ENCODE measurements at places on chromosomes 3 and 15.

- DNase-seq: no peak
Observed at GRCh38 chr3:196803891-196804468, 63.7 kb upstream of the SENP5 start.

DNA sequence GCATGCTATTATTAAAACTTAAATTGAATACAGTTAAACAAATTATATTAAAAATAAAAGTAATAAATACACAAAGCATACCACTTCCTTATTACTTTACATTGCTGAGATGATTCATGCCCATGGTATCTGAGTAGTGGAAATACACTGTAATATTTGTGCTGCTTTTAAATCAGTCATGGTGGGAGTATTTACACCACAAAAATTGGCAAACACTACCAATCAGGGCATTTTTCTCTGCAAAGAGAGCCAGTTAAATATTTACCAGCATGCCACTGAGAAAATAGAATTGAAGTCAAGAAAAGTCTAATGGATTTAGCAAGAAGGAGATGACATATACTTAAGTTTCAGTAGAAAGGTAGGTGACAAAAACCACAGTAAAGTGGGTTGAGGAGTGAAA is 19.6 kb downstream of the PPARG start:
- no peak for DNase-seq

DNA sequence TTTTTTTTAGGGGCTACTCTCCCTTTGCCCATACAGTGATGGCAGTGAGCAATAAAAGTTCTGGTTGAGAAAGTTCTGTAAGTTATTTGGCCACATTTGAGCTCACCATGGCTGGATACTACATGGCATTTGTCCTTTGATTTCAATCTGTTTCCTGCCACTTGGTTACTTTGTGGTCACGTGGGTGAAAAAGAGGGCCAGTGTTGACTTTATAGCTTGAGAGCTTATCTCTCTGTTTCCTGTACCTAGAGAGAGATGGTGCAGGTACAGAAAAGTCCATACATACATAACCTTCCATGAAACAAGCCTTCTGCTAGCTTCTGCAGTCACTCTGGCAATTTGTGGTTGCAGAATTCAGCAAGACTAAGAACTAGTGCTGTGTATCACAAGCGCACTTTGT is 23.4 kb upstream of the MECOM start:
- DNase-seq: no peak

- DNase-seq: no peak
Observed at GRCh38 chr3:105385819-105386508, 19.3 kb downstream of the ALCAM start.

- no peak for DNase-seq
Observed at GRCh38 chr15:78207110-78207458, 27.3 kb downstream of the ACSBG1 start.

DNA sequence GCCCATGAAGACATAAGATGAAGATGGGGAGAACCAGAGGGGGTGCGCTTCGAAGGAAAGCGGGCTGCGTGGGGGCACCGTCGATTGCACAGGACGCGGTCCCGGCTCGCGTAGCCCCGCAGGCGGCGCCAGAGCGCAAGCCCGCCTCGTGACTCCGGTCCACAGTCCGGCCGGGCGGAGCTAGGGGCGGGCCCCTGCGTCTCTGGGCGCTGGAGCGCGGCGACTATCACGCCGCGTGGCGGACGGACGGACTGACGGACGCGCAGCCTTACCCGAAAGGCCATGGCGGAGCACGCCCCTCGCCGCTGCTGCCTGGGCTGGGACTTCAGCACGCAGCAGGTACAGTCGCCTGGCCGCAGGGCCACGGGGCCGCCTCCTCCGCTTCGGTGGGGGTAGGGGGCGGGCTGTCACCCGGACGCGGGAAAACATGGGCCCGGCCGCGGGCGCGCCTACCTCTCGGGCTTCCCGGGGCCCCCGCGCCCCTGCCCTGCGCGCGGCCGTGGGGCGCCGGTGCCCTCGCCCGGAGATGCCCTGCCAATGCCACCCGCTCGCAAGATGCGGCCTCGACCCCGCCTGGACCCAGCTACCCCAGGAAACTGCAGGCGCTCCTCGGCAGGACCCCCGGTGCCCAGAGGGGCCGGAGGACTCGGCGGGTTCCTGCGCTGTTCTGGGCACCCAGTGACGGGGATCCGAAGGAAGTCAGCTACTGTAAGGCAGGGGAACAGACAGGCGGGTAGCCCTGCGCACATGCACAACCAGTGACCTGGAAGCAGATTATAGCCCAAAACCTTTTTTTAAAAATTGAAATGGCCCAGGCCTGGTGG is at the start of gene XYLB:
XYLB (plus strand) TSS at position 199 of the 824 bp plus-strand sequence; CDS start at position 283, 84 bp downstream.
- DNase-seq: peak; percentile 77

- DNase-seq: no peak
Observed at GRCh38 chr15:59555696-59556095, 55.9 kb upstream of the GCNT3 start.

- no peak for DNase-seq
Observed at GRCh38 chr3:196341137-196341536, 2.9 kb upstream of the TM4SF19 start.

DNA sequence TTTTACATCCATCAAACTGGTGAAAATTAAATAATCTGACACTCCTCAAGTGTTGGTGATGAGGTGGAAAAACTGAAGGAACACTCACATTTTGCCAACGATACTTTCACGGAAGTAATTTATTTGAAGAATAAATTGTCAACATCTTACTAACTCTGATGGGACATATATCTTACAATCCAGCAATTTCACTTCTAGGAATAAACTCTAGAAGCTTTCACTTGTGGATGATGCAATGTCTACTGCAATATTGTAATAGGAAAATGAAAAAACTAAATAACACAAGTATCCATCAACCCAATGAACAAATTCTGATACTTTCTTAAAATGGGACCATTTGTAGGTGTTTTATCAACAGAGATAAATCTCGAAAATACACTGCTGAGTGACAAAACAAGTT is 16.2 kb upstream of the LIPC start:
- DNase-seq: no peak

- DNase-seq: no peak
Observed at GRCh38 chr15:25671132-25671531, 192.0 kb downstream of the ATP10A start.

GRCh38 chr15:64024172-64025050 is 21.9 kb downstream of the DAPK2 start:
- no peak for DNase-seq

DNA sequence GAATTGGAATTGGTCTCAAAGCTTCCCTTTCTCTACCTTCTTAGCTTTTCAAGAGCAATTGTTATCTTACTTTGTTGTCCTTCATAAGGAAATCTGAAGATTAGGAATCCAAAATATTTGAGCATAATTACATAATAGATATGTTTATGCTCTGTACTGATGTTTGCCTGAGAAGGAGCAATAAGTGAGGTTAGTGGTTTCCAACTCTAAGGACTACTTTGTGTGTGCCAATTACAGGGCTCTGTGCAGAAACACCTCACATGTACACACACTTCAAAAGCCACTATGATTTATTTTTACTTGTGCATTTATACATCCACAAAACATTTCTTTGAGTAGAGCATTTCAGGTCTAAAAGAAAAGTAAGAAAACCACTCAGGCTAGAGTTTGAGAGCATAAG is 49.9 kb downstream of the MME start:
- no peak for DNase-seq

DNA sequence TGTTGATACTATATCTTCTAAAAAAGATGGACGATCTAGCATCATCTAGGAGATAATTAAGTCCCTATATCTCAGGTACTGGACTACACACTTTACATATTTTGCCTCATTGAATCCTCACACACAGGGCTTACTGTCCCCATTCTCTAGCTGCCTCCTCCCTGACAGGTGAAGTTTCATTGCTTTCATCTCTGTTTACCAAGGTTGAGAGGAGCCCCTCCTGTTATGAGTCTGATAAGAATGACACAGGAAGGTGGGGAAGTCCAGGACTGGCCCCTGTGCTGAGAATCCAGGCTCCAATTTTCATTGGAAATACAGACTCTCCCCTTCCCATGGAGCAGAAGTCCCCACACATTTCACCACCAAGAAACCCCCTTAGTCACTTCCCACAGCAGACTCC is 105.2 kb downstream of the XXYLT1 start:
- DNase-seq: no peak

DNA sequence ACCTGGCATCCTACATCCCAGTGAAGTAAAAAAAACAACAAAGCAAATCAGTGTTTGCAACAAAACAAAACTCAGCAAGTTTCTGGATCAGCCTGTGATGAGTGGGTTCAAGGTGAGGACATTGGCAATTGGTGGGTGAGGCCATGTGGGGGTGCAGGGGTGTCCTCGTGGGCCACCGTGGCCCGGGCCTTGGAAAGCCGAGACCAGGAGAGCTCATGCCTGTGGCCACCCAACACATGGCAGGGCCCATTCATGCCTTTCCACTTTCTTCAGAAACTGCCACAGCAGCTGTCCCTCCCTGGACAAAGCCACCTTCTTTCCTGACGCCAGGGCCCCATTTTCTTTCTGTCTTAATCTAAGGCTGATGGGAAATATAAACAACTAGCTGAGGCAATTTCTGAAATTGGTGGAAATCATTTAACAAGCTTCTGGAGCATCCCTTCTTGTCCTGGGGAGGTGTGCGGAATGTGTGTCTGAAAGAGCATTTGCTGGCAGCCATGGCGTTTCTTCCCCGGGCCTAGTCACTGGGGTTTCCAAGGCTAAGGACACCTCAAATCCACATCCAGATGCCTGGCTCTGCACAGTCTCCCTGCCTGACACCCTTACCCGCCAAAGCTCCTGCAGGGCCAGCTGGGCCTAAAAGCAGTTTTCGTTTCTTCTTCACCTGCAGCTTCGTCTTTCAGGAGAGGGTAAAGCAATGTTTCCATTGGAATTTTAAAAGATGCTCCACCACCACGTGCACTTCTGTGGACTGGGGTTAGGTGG is 34.1 kb upstream of the SFMBT1 start:
- DNase-seq: no peak

DNA sequence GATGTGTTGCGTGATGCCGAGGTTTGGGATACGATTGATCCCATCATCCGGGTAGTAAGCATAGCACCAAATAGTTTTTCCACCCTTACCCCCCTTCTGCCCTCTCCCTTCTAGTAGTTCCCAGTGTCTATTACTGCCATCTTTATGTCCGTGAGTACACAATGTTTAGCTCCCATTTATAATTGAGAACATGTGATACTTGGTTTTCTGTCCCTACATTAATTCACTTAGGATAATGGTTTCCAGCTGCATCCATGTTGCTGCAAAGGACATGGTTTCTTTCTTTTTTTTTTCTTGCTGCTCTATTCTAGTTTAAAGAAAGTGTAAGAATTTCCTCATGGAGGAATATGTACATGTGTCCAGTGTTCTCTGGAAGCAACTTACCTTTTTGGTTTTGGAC is 51.8 kb downstream of the NSUN3 start:
- DNase-seq: no peak

GRCh38 chr3:152899306-152899705 is 64.4 kb downstream of the P2RY1 start:
- no peak for DNase-seq

DNA sequence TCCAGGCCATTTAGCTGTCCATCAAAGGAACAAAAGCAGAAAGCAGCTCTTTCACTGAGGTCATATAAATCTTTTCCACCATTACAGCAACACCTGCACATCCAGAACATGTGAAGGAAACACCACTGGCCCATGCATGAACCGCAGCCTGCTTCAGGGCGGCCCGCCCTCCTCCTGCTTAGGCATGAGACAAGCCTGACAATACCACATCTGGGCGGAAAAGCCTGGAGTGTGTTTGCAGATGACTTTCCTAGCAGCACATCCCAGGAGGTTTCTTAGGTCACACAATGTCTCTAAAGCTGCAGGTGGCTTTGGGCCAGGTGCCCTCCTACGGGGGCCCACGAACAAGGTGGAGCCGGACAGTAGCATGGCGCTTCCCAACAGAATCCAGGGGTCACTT is 19.6 kb downstream of the CYFIP1 start:
- no peak for DNase-seq

- no peak for DNase-seq
Observed at GRCh38 chr3:160140756-160141155, 84.5 kb upstream of the C3orf80 start.

GRCh38 chr3:157127831-157128767 is 31.8 kb downstream of the CCNL1 start:
- no peak for DNase-seq

DNA sequence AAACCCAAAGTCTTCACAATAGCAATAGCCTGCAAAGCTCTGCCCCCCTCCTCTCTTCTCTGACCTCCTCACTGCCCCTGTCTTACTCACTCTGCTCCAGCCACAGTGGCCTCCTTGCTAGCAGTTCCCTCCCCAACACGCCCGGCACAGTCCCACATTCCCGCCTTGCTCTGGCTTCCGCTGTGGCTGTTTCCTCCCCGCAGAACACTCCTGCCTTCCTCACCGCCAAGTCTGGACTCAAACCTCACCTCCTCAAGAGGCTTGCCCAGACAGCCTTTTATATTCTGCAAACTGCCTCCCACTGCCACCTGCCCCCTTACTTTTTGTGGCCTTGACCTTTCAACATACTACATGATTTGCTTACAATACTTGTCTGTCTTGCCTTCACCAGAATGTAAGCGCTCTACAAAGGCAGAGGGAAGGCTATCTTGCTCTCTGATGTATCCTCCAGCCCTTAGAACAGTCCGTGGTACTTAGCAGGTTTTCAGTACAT is 406 bp upstream of the MPI start:
- no peak for DNase-seq

DNA sequence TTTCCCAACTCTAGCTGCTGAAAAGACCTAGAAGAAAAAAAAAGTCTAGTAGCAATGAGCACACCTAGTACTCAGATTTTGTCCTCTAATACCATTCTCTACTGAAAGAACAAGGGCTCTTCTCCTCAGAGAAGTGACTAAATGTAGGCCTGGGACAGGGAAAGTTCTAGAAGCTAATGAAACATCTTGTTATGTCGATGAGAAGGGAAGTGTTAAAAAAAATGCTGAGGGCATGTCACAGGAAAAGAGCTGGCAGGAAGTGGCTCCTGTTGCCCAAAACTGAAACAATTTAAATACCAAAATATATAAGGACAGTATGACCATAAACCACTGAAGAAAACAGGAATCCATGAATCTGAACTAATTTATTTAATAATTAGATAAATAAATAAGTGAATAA is 581.4 kb upstream of the TBL1XR1 start:
- no peak for DNase-seq

GRCh38 chr3:168248383-168249204 is 152.9 kb upstream of the GOLIM4 start:
- DNase-seq: peak; percentile 28

GRCh38 chr3:52068730-52069129 is 12.4 kb upstream of the DUSP7 start:
- DNase-seq: no peak
